ENCODE measurements at places on chromosomes 5 and 9.
A peak's percentile ranks its signal among the peaks of the same experiment; 100 is the strongest.

DNA sequence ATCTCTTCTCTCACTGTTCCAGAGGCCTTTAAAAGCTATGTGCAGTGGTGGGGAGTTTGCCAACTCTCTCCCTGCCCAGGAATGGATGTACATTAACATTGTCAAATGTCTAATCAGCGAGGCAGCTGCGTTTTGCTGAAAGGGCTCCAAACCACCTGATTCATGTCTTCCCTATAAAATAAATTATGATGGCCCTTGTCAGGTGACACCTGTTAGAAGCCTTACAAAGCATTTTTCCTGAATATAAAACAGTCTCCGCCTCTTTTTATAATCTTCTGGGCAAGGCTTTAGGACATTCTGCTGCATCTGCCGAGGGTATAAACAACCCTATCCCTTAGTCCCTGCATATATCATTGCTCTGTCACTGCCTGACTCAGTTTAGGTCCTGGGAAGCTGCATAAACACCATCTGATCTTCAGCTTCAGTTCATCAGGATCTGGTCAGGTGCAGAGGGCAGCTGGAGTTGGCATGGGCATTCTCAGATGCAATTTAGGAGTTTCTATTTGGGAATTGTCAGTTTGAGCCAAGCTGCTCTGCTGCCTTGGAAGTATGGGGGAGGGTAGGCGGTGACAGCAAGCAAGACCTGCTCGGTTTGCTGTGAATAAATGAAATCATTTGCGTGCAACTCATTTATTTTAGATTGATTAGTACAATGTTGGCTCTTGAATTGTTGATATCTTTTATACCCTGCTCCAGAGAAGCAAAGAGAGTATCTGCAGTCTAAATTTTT, 103.5 kb downstream of the ACER2 start:
- DNase-seq: no peak

DNA sequence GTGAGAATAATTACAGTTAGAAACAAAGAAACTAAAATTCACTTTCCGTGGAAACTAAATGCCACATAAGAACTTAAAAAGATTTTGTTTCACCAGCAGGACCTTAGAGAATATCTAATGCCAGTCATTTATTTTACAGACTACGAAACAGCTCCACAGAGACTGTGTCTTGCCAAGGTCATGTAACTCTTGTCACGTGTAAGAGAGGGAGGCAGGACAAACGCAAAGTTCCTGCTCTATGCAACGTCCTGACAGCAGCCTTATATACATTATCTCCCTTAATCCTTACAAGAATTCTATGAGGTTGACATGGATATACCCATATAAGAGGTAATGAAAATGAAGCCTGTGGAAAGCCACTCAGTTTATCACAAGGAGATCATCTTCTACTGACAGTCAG, 39.4 kb downstream of the CTNNAL1 start:
- no peak for DNase-seq

DNA sequence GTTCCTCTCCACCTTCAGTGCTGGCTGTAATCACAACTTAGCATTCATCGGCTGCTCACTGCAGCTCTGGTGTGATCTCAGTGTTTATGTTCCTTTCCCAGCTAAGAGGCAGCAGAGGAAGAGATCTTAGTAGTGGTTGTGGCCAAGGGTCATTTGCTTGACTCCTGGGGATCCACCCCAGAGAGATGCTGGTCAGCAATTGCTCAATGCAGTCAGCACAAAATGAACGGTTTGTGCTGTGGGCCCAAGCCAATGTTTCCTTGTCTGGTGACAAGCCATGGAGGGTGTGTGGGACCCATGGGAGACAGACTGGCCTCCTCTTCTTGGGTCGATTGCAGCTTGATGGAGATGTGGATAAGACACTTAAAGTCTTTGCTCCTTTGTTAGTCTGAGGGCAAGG, 16.1 kb upstream of the FRMD3 start:
- DNase-seq: no peak

DNA sequence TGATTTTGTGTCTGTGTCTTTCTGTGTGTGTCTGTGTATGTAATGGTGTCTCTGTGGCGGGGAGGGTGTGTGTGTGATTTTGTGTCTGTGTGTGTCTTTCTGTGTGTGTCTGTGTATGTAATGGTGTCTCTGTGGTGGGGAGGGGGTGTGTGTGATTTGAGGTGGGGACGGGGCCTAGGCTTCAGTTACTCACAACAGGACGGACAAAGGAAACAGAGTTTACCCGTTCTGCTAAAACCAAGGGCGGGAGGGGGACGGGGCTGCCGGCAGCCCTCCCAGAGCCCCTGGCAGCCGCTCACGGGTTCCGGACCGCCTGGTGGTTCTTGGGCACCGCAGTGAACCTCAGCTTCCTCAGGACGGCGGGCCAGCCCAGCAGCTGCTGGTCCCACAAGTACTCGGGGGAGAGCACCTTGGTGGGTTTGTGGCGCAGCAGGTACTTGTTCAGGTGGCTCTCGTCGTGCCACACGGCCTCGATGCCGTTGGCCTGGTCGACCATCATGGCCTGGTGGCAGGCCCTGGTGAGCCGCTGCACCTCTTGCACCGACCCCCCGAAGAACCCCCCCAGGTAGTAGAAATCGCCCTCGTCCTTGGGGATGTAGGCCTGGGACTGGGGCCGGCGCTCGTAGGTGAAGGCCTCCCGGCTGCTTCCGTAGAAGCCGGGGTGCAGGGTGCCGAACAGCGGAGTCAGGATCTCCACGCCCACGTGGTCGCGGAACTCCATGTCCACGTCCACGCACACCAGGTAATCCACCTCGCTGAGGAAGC, 19.4 kb downstream of the ABO start:
- no peak for DNase-seq

GRCh38 chr5:52491071-52491787, 296.5 kb upstream of the ITGA1 start:
- no peak for DNase-seq

DNA sequence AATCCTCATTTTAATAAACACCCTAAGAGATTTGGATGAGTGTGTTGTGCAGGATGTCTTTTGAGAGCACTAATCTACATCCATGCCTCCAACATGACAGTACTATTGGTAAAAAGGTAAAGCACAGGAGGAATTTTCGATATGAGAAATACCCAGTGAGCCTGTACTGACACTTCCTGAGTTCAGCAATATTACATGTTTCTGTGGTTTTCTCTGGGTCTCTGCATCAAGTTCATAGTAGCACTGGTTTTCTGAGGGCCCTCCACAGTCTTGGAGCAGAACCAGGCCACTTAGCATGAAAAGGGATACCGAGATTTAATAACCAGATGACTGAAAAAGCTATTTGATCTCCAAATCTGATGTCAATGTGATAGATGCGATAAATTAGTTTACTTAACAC, 524.1 kb downstream of the TMEM38B start:
- no peak for DNase-seq

DNA sequence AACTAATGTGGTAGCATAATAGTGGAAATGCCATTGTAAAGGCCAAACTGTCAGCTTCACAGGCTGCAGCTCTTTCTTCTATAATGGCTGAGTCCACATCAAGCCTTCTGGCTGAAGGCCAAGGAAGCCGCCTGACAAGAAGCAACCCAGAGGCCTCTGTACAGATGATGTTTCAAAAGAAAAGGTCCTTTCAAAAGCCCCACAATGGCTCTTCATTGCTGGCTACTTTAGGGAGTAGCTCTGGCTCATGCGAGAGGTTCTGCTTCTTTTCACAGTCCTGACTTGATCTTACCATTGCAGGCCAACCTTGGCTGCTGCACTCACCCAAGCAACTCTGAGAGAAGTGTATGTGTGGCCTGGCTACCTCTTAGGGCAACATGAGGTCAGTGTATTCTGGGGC, 54.5 kb upstream of the EQTN start:
- no peak for DNase-seq

- no peak for DNase-seq
Observed at GRCh38 chr5:139299486-139299885, 5.9 kb downstream of the MATR3 start.

DNA sequence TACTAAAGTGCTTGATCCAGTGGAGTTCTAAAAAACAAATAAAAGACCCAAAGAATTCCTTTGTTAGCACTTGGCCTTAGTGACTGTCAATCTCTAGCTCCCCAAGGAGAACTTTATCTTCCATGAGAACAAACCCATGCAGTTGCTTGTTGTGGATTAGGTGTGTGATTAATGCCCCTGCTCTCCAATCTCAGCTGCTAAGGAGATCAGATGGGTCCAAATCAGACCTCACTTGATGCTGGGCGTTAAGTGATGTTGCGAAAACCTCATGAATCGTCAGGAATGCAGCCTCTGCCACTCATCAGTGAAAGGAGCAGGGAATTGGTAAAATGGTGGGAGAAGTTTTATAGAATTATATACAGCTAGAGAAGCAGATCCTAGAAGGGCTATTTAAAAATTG, 133.7 kb downstream of the DMAC1 start:
- DNase-seq: no peak

DNA sequence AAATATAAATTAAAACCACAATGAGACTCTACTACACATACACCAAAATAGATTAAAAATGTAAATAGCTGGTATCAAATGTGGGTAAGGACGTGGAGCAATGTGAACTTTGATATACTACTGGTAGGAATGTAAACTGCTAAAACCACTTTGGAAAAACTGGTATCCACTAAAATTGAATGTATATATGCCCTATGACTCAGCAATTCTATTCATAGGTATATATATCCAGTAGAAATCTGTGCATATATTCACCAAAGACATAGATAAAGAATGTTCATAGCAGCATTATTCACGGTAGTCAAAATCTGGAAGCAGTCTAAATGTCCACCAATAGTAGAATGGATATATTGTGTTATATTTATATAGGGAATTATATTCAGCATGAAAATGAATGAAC, 85.2 kb downstream of the ERP44 start:
- no peak for DNase-seq

- DNase-seq: no peak
Observed at GRCh38 chr9:99745085-99745484, 76.6 kb upstream of the NR4A3 start.

- DNase-seq: no peak
Observed at GRCh38 chr5:9265441-9266287, 280.2 kb downstream of the SEMA5A start.

DNA sequence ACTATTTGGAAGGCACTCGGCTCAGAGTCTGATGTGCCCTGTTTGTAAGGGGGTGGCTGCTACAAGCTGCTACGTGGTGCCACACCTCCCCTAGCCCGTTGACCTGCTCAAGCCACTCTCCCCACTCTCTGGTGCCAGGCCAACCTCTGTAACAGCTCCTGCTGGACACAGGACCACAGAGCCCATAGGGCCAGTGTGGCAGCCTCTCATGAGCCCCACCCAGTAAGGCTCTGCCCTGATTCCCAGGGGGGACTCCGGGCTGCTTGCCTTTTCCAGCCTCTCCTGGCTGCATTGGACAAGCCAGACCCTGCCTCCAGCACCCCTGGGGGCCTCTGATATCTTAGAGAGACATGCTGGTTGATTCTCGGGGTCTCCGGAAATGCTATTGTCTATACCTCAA, 53.3 kb upstream of the ANGPTL2 start:
- DNase-seq: no peak

GRCh38 chr5:78747705-78748359, 99.3 kb upstream of the LHFPL2 start:
- DNase-seq: peak; percentile 42

GRCh38 chr9:35537913-35538312, 48.0 kb downstream of the RUSC2 start:
- no peak for DNase-seq

DNA sequence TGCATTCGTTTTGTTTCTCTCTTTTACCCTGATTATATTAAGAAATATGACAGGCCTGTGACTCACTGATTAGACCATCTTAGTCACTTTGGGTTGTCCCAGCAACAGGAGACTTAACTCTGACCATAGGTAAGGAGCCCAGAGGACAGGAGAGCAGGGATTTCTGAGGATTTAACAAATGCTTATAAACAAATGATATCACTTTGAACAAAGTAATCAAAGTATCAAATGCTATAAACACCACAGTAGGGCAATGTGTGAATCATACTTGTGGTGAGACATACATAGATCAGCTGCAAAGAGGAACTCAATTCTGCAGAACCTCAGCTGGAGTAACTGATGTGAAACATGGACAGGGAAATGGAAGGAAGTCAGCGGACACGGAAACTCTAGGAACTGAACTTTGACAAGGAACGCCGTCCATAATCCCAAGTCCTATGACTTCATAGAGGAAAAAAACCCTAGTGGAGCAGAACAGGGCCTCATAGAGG, 190.6 kb upstream of the MSX2 start:
- DNase-seq: peak; percentile 15

- DNase-seq: no peak
Observed at GRCh38 chr5:79273341-79273740, 37.4 kb downstream of the JMY start.

- DNase-seq: no peak
Observed at GRCh38 chr9:86282979-86283535, 719 bp upstream of the ISCA1 start.

DNA sequence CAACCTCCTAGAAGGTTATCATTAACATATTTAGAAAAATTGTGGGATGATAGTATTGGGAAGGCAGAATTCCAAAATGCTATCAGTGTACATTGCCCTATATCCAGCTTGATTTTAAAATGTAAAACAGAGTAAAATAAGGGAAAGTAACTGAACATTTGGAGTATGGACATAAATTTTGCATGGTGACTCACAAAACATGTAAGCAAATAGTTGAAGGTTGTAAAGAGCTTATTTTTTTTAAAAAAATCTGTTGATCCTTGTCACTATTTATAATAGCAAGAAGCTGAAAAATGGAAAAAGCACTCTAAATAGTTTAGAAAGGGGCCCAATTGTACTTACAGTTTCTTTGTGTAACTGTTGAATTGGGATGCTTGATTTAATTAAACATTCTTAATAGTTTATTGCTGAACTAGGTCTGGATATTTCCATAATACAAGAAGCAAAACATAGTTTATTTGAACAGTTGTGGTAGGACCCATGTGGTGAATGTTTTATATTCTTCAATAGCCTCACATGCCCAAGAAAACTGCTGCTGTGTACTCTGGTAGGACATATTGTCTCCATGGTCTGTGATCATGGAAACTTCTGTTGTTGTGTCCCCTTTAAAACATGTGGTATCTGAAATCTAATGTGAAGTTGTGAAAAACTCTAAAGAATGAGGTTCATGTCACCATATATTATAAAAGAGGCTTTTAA, 82.4 kb downstream of the NNT start:
- DNase-seq: no peak

GRCh38 chr5:118646917-118647316, 341.4 kb downstream of the DTWD2 start:
- no peak for DNase-seq

GRCh38 chr5:142748568-142749249, 21.5 kb upstream of the ARHGAP26 start:
- peak; percentile 14 for DNase-seq

DNA sequence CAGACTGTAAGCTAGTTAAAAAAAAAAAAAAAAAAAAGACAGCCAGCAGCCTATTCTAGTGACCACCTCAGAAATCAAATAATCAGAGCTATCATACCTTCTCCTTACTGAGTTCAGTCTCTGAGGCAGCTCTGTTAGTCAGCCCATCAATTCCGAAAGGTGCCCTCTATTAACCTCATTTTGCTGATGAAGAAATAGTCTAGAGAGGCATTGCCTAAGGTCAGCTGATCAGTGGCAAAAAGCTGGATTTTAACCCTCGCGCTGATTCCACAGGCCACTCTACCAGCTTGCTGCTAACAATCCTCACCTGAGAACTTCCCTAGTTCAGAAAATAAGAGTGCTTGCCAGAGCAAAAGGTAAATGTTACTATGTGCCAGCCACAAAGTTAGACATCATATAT, 172.0 kb downstream of the DENND1A start:
- no peak for DNase-seq
